ENCODE measurements at places on chromosomes 3 and 15. TPM values are rescaled to one million over a fixed set of nuclear protein-coding genes. Genes with fewer than 3 reads are reported as not detected.

DTWD1 gene
- 16.9 TPM for total RNA-seq

NME9 gene
- total RNA-seq: 4.1 TPM

NUP210 gene
- 68.3 TPM for total RNA-seq

XIRP1 gene
- total RNA-seq: 0.51 TPM

PPP1R14D gene
- not detected for total RNA-seq

SLC35G2 gene
- 4.1 TPM for total RNA-seq

GOLGA6L9 gene
- 2.6 TPM for total RNA-seq

TMEM207 gene
- not detected for total RNA-seq

IL17RB gene
- 0.30 TPM for total RNA-seq

DNA sequence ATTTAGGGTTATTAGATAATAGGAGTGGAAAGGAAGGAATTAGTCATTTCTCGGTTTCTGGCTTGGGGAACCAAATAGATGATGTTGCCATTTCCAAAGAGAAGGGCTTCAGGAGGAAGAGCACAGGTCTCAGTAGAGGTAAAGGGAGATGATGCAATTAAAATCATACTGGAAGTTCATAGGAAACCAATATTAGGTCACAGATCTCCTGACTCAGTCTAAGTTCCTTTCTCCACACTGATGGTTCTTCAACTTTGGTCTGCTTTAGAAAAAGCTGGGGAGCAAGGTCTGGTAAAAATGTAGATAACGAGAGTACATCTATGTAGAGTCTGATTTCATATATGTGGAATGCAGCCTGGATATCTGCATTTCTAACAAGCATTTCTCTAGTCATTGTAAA lies 130.9 kb downstream of the POLQ start:
- no peaks in the 10 kb centered on the region for H3K36me3 ChIP-seq
- no peaks in the 10 kb centered on the region for H3K4me1 ChIP-seq
- no peaks in the 10 kb centered on the region for H3K27me3 ChIP-seq
- DNase-seq: no peak

DNA sequence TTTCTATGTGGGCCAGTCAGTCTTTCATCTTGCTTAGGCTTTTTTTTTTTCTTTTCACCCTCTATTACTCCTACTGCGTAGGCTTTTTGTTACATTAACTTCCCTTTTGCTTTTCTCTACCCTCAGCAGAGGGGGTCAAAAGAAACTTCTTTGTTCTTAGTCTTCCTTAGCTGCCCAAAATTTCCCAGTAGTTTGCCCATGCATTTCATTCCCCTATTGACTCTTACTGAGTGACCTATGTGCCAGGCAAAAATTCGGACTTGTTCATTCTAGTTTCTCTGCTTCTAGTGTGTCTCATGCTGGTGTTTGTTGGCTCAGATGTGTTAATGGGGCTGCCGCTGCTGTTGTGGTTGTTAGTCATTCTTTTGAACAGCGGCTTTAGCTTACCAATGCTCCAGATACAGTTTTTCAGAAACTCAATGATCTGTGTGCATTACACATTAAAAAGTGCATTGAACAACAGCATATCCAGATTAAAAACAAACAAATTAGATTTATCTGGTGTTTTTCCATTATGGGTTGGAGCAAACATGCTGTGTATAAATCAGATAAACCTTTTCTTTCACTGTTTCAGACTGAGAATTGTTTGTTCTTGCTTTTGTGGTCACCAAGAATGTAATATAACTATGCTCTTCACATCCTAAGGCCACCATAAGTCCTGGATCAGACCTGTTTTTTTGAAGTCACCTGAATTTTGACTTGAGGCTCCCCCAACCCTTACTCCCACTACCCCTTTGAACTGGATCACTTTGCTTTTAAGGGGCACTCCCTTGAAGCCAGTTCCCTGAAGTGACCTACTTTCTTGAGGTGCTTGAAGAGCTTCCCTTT lies 43.1 kb downstream of the PDE8A start:
- no peaks in the 10 kb centered on the region for H3K27me3 ChIP-seq
- peaks cover 26% of the 10 kb centered on the region for H3K4me1 ChIP-seq
- H3K4me3 ChIP-seq: no peak overlapping the region
- no peaks in the 10 kb centered on the region for H3K36me3 ChIP-seq
- DNase-seq: no peak

DNA sequence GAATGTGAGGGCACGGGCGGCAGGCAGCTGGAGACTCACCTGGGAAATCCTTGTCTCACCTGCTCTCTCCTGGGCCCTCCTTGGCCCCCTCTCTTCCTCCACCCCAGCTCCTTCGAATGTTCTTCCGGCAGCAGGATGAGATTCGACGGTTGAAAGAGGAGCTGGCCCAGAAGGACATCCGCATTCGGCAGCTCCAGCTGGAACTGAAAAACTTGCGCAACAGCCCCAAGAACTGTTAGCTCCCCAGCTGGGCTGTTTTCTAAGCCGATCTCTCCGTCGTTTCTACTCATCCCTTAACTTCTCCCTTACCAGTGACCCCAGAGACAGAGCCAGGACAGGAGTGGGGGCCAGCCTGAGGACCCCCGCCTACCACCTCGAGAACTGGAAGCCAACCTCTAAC lies 95.0 kb downstream of the ANP32A start:
- no peak overlapping the region for H3K4me3 ChIP-seq
- H3K36me3 ChIP-seq: no peaks in the 10 kb centered on the region
- H3K27ac ChIP-seq: no peak overlapping the region

- H3K4me3 ChIP-seq: peak overlapping the region; percentile 21
- peak overlapping the region; percentile 27 for H3K27ac ChIP-seq
- no peaks in the 10 kb centered on the region for H3K36me3 ChIP-seq
These were observed 5.1 kb downstream of the MECOM start for GRCh38 chr3:169658311-169658931.

GRCh38 chr15:72199721-72200212 lies 2.2 kb upstream of the GRAMD2A start:
- H3K27me3 ChIP-seq: no peaks in the 10 kb centered on the region
- DNase-seq: peak; percentile 88
- H3K27ac ChIP-seq: peak overlapping the region; percentile 43
- H3K36me3 ChIP-seq: peaks cover 67% of the 10 kb centered on the region
- no peak overlapping the region for H3K4me3 ChIP-seq
- H3K4me1 ChIP-seq: no peaks in the 10 kb centered on the region

DNA sequence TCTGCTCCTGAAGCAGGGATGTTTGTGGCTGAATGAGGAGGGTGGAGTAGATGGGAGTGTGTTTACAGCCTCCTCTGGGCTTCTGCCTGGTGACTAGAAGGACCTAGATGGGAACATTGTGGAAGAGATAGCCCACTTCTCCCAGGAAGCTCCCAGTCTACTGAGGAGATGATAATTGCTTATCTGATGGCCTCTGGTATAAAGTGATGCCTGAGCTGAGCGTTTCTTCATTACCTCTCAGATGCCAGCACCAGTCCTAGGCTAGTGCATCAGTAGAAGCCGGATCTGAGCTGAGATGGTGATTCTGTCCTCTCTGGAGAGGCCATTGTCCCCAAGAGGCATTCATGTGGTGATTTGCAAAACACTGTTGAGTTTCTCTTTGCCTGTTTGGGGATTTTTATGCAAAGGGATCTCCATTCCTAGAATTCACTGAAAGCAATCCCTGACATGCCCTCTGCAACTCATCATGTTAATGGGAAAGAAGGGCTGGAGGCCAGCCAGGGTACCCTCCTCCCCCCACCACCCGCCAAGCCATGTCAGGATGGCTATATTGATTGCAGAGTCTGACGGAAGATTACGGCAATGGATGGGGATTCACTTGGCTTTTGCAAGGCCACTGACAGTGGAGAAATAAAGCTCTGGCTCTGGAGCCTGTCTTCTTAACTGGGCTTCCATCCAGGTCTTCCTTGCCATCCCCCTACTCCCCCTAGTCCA lies 166.4 kb upstream of the ROPN1 start:
- H3K4me3 ChIP-seq: no peak overlapping the region
- H3K36me3 ChIP-seq: no peaks in the 10 kb centered on the region
- no peak for DNase-seq
- peaks cover 3% of the 10 kb centered on the region for H3K4me1 ChIP-seq
- peak overlapping the region; percentile 55 for H3K27ac ChIP-seq

- H3K4me3 ChIP-seq: peak overlapping the region; percentile 45
- no peaks in the 10 kb centered on the region for H3K4me1 ChIP-seq
- no peaks in the 10 kb centered on the region for H3K36me3 ChIP-seq
- no peak overlapping the region for H3K27ac ChIP-seq
These were observed 620 bp upstream of the PYGO1 start for GRCh38 chr15:55588815-55589115.

GRCh38 chr3:53354945-53355498 lies 7.7 kb upstream of the DCP1A start:
- no peaks in the 10 kb centered on the region for H3K4me1 ChIP-seq
- no peaks in the 10 kb centered on the region for H3K27me3 ChIP-seq
- no peak for DNase-seq
- H3K36me3 ChIP-seq: no peaks in the 10 kb centered on the region
- no peak overlapping the region for H3K4me3 ChIP-seq

GRCh38 chr3:123755501-123755900 lies 128.6 kb downstream of the MYLK start:
- H3K27me3 ChIP-seq: no peaks in the 10 kb centered on the region
- no peak for DNase-seq
- H3K36me3 ChIP-seq: no peaks in the 10 kb centered on the region

DNA sequence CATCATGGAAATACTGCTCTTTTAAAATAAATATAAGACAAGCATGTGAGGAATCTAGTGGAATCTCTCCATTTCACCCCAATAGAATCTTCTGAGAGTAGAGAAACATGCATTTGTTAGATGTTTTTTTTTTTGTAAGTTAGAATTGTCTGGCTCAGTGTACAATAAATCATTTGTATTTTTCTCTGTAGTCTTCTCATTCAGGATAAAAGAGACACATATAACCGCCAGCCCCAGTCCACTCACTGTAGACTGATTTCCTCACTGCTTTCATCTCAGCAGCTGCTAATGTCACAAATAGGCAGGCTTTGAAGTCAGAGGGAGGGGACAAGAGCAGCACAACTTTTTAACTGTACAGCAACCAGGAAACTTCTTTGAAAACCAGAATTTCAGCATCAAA lies 140.2 kb upstream of the RBMS3 start:
- H3K27me3 ChIP-seq: no peaks in the 10 kb centered on the region
- H3K27ac ChIP-seq: peak overlapping the region; percentile 43
- DNase-seq: no peak
- no peak overlapping the region for H3K4me3 ChIP-seq
- H3K36me3 ChIP-seq: no peaks in the 10 kb centered on the region

DNA sequence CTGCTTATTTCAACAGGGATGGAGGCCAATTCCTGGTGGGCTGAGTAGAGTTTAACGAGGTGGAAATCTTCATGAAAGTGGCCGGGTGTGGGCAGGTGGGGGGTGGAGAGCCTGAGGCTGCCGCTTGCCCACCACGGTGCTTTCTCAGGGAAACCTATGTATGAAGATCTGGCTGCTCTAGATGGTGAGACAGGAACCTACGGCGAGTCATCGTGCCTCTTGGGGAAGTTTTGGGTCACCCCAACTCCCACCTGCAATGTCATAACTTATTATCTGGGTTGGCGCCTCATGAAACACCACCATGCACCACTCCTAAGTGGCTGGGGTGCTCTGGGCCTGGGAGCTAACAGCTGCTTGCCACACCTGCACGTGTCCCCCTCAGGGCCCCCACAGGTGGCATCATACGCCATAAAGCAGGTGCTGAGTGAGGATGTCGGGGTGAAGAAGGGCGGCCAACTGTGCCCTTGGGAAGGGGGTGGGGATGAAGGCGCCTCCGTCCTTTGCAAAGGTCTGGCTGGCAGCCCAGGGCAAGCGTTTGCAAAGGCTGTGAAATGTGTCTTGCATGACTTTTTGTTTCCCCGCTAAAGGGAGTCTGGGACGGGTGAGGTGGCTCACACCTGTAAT lies 27.9 kb upstream of the SNRPA1 start:
- H3K4me3 ChIP-seq: no peak overlapping the region
- H3K27ac ChIP-seq: no peak overlapping the region
- peak; percentile 43 for DNase-seq
- no peaks in the 10 kb centered on the region for H3K27me3 ChIP-seq
- H3K36me3 ChIP-seq: peaks cover 12% of the 10 kb centered on the region

DNA sequence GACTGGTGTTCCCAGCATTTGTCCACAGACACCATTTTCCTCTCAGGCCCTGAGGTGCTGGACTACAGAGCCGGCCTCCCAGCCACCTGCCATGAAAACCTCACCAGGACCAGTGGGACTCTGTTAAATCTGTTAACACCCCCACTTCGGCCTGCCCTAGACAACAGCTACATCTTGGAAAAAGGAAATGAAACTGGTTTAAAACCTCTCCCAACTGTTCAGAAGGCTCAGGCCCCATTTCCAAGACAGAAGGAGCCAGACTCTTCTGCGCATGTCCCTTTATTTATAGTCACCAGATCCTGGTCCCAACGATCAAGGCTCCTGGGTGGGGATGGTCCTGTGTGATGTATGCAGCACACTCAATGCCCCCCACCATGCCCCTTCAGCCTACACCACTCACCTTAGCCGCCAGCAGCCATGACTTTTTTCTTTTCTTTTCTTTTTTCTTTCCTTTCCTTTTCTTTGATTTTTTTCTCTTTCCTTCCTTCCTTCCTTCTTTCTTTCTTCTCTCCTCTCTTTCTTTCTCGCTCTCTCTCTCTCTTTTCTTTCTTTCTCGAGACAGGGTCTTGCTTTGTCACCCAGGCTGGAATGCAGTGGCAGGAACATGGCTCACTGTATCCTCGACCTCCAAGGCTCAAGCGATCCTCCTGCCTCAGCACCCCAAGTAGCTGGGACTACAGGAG lies 25.5 kb upstream of the FLNB start:
- DNase-seq: no peak
- peaks cover 23% of the 10 kb centered on the region for H3K4me1 ChIP-seq
- no peak overlapping the region for H3K27ac ChIP-seq
- no peak overlapping the region for H3K4me3 ChIP-seq
- no peaks in the 10 kb centered on the region for H3K36me3 ChIP-seq

DNA sequence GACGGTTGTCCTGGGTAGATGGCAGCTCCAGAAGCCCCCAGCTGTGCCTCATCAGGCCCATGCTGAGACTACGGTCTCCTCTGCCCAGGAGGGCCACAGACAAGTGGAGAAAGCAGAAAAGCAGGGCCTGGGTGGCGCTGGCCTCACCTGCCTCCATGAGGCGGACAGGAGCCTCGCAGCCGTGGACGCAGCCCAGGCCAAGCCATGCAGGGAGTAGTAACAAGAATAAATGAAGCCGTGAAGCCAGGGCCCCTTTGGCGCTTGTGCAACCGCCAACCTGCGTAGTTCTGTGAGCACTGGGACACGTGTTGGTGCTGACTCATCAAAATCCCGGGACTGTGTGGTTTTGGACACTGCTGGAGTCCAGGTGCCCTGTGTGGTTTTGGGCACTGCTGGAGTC lies 12.3 kb upstream of the MUC4 start:
- H3K4me1 ChIP-seq: no peaks in the 10 kb centered on the region
- DNase-seq: no peak
- H3K36me3 ChIP-seq: no peaks in the 10 kb centered on the region
- no peak overlapping the region for H3K4me3 ChIP-seq
- H3K27me3 ChIP-seq: no peaks in the 10 kb centered on the region
- H3K27ac ChIP-seq: no peak overlapping the region
